Mucosa of gallbladder (tissue), 1 donor: ENCODE measurements at places on chromosomes 12 and 14. TPM values are rescaled to one million over a fixed set of nuclear protein-coding genes. Genes with fewer than 3 reads are reported as not detected.

- no peak for DNase-seq
Measured at GRCh38 chr12:98416845-98417244, 98.5 kb upstream of the TMPO start.

DNA sequence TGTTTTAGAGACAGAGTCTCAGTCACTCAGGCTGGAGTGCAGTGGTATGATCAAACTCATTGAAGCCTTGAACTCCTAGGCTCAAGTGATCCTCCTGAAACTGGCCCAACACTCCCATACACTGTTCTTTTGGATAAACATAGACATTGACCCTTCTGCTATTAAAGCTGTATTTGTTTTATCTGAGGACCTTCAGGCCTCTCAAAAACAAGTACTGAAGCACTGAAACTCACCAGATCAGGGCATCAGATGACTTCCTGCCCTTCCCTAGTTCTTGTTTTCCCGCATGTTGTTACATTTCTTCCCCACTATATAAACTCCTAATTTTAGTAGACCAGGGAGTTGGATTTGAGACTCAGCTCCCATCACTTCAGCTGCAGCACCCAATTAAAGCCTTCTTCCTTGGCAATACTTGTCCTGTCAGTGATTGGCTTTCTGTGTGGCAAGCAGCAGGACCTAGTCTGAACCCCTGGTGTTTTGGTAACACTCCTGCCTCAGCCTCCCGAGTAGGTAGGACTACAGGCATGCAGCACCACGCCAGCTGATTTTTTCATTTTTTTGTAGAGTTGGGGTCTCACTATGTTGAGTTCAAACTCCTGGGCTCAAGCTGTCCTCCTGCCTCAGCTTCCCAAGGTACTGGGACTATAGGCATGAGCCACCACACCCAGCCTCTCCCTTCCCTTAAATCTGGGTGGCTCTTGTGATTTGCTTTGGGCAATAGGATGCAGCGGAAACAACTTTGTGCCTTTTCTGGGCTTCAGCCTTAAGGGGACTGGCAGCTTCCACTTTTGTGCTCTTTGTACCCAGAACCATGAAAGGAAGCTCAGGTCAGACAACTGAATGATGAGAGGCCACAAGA lies 12.5 kb upstream of the IFT81 start:
- DNase-seq, result no peak

- DNase-seq, result no peak
Measured at GRCh38 chr12:49969651-49970429, 2.9 kb upstream of the AQP6 start.

DNA sequence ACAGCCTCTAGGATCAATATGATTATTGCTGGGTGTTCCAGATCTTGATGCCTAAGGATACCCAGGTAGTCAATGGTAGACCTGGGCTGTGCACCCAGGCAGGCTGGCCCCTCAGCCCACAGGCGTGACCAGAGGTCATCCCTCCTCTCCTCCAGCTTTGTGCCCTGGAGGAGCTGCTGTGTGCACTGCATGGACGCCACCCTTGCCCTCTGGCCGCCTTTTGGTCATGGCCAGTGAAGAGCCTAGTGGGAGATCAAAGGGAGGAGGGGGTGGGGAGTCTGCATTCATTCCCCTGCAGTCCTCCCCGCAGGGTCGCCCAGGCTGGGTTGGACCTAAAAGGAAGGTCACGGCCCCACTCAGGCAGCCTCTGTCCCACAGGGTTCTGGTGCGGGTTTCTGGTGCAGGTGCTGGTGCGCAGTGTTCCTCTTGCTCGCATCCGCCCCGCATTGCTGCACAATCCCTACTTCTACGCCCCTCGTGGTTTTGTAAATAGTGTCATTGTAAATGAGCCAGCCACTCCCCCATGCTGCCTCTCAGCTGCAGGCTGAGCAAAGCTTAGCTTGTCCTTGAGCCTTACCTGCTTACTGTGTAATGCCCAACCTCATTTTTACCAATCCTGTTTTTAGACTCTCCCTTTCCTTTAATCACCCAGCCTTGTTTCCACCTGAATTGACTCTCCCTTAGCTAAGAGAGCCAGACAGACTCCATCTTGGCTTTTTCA lies 55.3 kb downstream of the PSMA6 start:
- DNase-seq, result no peak

DNA sequence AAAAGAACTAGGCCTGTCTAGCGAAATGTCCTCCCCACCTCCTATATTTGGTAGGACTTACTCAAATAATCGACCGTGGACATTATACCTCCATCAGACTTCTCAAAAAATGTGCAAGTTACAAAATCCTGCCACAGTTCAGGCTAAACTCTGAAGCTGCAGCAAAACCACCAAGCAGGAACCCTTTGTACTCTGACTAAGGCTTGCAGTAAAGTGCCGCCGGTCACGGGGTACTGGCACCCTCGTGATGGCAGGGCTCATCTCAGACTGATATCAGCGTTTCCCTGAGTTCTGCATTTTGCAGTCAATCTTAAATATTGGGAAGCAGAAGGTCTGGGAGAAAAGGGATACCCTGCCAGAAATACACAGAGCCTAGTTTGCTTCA lies 17.1 kb downstream of the SLC11A2 start:
- peak; percentile 66 for DNase-seq

GRCh38 chr12:66647034-66647691 lies 31.7 kb downstream of the GRIP1 start:
- DNase-seq, result no peak

- DNase-seq, result no peak
Measured at GRCh38 chr12:119410396-119410795, 75.9 kb downstream of the CCDC60 start.

- DNase-seq, result no peak
Measured at GRCh38 chr14:71408362-71409030, 501.2 kb downstream of the PCNX1 start.

- DNase-seq, result no peak
Measured at GRCh38 chr12:75905922-75906321, 125.7 kb downstream of the PHLDA1 start.

DNA sequence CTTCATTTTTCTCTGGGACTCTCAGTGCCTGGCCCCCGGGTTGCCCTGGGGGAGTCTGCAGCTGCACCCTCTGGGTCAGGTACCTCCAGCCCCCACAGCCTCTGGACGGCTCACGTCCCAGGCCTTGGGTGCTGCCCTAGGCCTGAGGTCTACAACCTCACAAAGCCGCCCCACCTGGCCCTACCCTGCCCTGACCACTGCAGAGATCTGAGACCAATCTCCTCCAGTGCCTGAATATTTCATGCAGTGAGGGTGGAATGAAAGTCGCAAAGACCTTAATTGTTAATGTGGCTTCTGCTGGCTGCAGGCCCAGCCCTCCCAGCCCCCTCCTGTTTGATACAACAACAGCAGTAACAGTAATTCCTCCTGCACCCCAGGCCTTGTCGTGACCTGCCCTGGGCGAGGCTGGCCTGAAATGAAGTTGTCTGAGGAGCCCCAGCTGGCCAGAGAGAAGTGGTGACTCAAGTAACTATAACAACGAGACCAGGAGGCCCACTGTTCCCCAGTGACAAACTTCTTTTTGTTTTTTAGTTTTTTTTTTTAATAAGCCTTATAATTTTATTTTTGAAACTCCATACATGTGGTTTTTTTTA lies 8.8 kb upstream of the CCDC85C start:
- DNase-seq, result no peak

- no peak for DNase-seq
Measured at GRCh38 chr14:94368956-94369355, 19.4 kb downstream of the SERPINA1 start.

DNA sequence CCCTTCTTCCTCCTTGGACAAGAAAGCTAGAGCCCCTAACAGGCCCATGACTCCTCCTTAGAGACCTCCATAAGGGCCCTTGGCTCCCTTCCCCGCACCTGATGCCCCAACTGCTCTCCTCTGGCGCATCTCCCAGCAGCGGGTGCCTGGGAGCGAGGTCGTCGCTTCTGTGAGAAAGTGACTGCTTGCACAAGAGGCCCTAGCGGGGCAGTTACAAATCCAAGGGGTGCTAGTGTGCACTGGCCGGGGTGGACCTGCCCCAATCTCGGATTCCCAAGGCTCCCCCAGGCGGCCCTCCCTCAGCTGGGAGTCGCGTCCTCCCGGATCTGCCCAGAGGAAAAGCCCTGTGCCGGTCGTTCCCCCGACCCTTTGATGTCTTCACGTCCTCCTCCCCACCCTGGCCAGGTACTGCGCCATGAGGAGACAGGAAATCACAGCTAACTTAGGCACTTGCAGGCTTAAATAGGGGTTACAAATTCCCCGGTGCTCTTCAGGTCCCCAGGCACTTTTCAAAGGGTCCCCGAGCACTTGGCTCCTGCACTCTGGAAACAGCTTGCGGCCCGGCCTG lies 2.8 kb downstream of the NKX2-8 start:
- no peak for DNase-seq

DNA sequence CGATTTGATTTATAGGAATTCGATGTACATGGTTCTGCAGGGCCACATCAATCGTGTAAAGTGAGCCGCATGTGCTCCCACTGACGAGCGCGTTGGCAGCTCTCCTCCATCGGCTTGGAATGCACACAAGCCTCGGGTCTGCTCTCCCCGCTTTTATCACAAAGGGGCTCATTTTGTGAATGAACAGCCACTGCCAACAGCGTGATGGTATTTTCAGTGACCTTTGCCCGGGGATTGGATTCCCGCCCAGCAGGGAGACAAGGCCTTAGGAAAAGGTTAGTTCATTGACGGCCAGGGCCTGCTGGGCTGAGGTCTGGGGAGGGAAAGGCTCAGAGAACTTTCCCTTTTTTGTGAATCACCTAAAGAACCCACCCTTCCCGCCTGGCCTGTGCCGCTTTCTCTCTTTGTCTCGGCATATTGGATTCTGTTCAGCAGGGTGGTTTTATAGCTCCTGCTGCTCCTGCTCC lies 232.1 kb downstream of the MSRB3 start:
- DNase-seq, result peak; percentile 43

Gene LGALS3
- 256 TPM for total RNA-seq

Gene PLCZ1
- total RNA-seq, result not detected

Gene KRT82
- not detected for total RNA-seq

Gene PMEL
- total RNA-seq, result 2.9 TPM

Gene PRB2
- not detected for total RNA-seq

Gene CCDC197
- total RNA-seq, result not detected

Gene TMPRSS12
- not detected for total RNA-seq

Gene DCN
- total RNA-seq, result 387 TPM

Gene HELB
- total RNA-seq, result 3.6 TPM

Gene PTGER2
- total RNA-seq, result 3.9 TPM

Gene JPH4
- 1.2 TPM for total RNA-seq
